ENCODE measurements at places on chromosomes 7 and 10. TPM values are rescaled to one million over a fixed set of nuclear protein-coding genes. Genes with fewer than 3 reads are reported as not detected.
A peak's percentile ranks its signal among the peaks of the same experiment; 100 is the strongest.

DNA sequence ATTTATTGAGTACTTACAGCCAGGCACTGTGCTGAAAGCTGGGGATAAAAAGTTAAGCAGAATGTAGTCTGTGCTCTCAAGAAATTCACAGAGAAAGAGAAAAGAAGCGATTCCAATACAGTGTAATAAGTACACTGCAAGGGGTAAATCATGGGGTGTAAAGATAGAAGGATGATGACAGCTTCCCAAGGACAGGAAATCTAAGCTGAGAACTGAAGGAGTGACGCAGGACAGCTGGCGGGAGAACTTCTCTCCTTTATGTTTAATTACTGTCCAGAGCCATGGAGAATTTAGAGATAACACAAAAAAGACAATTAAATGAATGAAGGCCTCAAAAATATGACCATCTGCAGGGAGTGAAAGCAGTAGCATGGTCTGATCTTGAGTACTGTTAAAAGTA is 34.8 kb downstream of the C7orf33 start:
- no peak for DNase-seq

DNA sequence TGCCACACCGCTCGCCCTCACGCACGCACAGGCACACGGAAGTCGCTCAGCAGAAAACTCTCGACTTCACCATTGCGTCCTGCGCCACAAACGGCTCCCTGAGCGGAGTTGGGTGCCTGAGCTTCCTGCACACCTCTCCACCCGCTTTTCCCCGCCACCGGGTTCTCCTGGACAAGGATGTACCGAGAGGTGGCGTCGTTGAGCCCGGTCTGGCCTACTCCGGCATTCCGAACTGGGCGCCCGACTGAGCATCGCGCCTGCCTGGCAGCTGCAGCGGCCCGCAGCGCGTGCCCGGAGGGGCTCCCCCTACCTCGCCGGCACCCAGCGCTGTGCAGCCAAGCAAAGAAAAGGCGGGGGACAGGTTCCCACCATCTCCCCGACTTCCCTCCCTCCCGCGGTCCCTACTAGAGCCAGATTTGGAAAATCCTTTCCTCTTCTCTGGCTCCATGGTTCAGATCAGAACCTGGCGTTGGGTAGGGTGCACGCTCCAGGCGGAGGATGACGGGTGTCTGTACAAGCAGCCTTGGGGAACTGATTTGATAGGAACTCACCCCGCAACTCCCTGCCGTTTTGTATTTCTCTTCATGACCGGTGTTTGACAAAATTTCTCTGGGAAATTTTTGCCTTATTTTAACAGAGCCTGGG is 1.7 kb downstream of the SORCS3 start:
- DNase-seq, result no peak

DNA sequence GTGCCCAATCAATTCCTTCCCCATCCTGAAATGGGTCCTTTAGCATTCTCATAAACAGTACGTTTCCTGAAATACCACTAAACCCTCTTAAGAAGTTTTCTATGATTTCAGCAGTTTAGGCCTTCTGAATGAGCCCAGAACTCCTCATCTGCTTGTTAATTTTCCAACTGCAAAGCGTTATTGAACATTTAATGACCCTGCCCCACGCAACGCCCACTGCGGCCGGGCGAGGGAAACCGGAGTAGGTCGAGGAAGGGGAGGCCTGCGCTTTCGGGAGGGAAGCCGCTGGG is 608 bp upstream of the UBN2 start:
- DNase-seq, result no peak

- no peak for DNase-seq
These were observed 123.3 kb downstream of the MICU1 start for GRCh38 chr10:72502581-72502980.

DNA sequence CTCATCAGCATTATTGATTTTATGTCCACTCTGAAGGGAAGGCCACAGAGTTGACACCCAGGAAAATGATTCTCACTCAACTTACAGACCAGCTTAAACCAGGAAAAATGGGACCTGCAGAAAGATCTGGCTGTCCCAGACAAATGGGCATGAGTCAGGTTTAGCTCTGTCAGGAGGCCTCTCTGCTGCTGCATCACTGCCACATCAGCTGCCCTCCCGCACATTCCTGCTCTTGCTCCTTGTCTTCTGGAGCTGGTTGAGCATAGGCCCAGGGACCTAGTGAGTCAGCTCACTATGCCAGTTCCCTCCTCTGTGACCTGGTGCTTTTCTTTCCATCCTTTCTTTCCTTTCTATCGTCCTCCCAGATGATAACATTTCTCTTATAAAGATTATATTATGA is 18.8 kb upstream of the SMNDC1 start:
- DNase-seq, result no peak

DNA sequence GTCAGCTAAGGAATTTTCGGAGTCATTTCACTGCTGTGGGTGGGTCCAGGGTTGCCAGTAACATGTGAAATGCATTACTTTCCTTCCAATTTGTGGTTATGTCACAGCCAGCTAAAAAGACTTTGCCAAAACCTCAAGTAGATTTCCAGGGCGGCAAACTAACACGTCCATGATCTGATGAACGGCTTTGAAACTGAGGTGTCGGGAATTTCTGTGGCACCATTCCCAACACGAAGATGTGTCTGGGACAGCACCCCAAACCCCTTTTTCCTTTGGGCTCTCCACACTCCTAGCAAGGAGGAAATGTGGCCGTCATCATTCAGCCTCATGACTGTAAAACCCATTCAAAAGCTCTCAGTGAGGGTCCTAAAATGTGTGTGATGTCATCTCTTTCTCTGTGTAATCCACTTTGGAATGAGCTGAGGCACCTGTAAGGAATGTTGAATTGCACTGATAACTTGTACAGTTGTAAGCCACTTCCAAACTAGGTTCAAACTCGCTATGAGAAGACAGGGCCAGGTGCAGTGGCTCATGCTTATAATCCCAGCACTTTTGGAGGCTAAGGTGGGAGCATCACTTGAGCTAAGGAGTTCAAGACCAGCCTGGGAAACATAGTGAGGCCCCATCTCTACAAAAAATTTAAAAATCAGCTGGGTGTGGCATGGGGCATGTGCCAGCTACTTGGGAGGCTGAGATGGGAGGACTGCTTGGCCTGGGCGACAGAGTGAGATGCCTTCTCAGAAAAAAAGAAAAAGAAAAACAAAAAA is 146.1 kb upstream of the FRMD4A start:
- no peak for DNase-seq

- no peak for DNase-seq
These were observed 10.5 kb upstream of the EDRF1 start for GRCh38 chr10:125708971-125709503.

The SOSTDC1 gene
- total RNA-seq, result not detected

DNA sequence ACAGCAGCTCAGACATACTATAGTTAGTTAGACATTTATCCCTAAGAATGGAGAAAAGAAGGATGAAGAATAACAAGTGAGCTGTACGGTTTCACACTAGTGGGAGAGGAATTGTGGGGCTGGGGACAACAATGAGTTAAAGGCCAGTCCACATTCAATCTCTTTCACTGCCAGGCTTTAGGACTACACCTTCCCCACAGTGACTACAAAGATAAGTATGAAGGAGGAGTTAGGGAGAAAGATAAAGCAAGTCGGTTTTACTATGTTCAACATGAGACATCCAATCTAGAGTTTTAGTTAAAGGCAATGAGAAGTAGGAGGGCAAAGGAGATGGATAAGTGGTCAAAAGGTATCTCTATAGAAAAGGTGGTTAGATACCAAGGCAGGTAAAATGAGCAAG is 16.3 kb downstream of the ARHGAP12 start:
- no peak for DNase-seq

GRCh38 chr7:70807650-70808049 is 324.3 kb upstream of the GALNT17 start:
- DNase-seq, result no peak

DNA sequence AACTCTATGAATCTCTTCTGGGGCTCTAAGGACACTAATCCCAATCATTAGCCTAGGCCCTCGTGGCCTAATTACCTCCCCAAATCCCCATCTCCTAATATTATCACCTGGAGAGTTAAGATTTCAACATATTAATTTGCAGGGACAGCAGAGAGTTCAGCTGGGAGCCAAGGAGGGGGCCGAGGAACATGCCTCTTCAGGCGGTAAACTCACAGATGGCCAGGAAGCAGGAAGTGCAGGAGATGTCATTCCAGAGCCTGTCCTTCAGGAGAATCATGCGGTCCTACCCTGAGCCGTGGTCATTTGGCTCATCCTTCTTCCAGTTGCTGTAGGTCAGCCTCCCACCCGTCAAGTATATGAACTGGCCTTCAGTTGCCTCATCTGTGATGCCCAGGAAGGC is 21.9 kb upstream of the SFTPA2 start:
- no peak for DNase-seq

- no peak for DNase-seq
These were observed 592.9 kb upstream of the NRP1 start for GRCh38 chr10:33927347-33927746.

DNA sequence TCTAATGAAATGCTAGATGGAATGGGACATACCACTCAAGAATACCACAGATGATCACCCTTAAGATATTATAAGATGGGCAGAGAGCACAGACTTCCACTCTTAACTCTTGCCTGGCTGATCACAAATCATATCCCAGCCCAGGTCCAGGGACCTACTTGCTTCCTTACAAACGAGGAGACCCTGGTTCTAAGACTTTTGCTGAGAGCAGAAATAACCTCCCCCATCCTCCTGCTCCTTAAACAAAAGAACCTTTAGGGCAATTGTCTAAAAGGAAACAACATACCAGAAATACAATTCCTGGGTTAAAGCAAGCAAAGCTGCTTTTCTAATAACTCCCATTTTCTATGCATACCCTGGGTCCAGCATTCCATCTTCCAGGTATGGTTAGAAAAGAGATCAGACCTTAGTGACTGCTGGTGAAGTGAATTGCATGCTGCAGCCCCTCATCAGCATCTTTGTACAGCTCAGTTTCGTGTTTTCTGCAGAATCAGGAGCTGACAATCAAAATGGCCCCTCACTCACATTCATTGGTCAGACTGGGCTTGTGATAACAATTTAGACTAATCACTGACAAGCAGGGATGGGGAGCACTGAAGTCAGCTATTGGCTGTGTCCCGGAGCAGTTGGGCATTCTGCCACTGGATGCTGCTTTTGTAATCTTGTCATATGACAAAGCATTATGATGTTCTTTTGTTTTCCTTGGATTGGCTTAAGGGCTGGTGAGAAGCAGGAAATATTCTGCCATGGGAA is 14.6 kb downstream of the IFIT3 start:
- DNase-seq, result no peak

- no peak for DNase-seq
These were observed 4.4 kb upstream of the ASB13 start for GRCh38 chr10:5670662-5671375.

DNA sequence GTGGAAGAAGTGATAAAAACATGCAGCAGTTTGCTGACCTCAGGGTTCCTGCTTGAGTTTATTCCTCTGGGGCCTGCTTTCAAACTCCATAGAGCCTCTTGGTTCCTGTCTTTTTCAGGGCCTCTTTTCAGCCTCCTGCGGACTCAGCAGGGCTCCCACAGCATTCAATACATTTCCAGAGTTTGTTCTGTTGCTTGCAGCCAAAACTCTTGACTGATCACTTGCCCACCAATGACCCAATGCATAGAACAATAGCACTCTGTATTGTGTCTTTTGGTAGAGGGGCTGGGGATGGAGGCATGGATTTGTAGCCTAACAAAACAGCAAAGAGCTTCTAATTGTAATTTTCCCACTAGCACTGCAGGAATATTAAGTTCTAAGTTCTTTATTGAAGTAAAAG is 50.8 kb upstream of the CREB5 start:
- no peak for DNase-seq

The KIN gene
- 10.8 TPM for total RNA-seq

DNA sequence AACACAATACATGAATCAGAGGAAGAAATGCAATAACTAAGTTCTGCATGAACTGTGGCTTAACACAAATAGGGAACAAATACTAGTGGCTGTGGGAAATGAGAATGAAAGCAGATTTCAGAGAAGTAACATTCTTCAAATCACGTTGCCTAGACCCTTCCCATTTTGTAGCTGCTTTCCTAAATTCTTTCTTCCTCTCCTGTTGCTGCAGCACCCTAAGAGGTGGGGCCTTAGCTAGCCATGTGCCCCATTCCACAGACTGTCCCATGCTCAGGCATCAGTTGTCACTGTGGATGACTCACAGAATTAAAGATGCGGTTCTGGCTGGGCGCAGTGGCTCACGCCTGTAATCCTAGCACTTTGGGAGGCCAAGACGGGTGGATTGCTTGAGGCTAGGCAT is 704.7 kb upstream of the C7orf33 start:
- no peak for DNase-seq

GRCh38 chr10:69043931-69044531 is 43.9 kb upstream of the SRGN start:
- DNase-seq, result no peak

- no peak for DNase-seq
These were observed 294.6 kb downstream of the PTEN start for GRCh38 chr10:88157981-88158465.

The TAS2R41 gene
- not detected for total RNA-seq

The CALCR gene
- not detected for total RNA-seq

- no peak for DNase-seq
These were observed 41.0 kb upstream of the SLC29A3 start for GRCh38 chr10:71277914-71278665.

- DNase-seq, result no peak
These were observed 73.4 kb upstream of the ZNF722 start for GRCh38 chr7:63925262-63925625.

GRCh38 chr10:33553748-33554571 is 219.5 kb upstream of the NRP1 start:
- DNase-seq, result no peak

The SPDYE18 gene
- total RNA-seq, result 0.68 TPM

- DNase-seq, result peak; percentile 59
These were observed 1.1 kb downstream of the NANOS1 start for GRCh38 chr10:119030421-119031250.

DNA sequence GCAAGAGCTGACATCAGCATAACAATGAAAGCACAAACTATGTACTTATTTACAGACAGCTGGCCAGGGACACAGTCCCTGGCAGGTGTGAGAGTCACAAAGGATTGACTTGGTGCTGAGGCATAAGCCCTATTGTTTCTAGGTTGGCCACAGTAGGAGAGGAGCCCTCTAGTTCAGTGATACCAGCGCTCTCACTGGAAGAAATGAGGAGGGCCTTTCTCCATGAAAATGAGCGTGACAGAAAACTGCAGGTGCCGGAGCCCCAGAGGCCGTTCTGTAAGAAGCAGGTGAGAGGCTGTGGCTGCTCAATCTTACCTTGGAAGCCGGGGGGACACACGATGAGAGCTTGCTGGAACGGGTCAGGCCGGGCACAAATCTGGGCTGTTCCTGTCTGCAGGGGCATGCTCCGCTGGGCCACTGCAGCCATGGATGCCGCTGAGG is 90.5 kb downstream of the CLEC2L start:
- no peak for DNase-seq
